ENCODE measurements at places on chromosomes 7 and 10.

- no peak for DNase-seq
Measured at GRCh38 chr10:97850446-97850845, 803 bp downstream of the GOLGA7B start.

DNA sequence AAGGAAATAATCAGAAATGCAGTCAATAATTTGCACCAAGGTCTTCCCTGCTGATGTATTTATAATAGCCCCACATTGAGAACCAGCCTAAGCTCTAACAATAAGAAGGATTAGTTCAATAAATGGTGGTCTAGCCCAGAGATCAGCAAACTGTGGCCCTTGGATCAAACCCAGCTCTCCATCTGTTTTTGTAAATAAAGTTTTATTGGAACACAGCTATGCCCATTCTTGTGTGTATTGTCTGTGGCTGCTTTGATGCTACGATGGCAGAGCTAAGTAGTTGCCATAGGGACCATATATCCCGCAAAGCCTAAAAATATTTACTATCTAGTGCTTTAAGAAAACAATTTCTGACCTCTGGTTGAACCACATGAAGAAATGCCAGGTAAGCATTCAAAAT is 154.9 kb downstream of the EMX2 start:
- DNase-seq = no peak

DNA sequence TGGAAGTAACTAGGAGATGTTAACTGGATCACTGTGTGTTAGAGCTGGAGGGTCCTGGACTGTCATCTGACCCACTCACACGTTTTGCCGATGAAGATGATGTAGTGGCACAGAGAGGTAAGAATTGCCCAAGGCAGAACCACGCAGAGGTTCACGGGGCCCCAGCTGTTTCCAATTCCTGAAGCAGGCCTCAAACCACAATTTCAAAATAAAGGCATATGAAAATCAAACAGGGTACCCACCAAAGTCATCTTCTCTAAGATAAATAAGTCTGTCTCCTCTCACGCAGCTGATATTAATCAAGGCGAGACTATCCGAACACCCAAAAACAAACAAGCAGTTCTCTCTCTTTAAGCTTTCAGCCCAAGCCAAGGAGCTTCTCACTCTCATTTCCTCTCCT is 113.3 kb upstream of the JCAD start:
- DNase-seq = no peak

- peak; percentile 25 for DNase-seq
Measured at GRCh38 chr10:133275684-133276092, 980 bp downstream of the ADAM8 start.

DNA sequence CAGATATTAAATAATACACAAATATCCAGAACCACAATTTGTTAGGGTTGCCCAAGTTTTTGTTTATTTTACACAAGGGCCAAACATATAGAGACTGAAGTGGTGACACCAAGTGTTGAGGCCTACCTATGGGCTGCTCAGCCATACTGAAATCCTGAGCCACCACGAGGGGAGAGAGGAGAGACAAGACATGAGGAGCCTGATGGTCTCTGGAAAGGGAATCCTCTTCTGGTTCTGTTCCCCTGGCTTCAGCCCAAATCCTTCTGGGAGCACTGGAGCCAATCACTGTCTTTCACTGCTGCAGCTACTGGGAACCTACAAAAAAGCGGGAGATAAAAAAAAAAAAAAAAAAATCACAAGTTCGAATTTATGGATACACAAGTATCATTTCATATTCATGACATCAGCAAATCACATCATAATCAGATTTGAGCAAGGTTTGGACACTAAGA is 1.9 kb downstream of the SKIDA1 start:
- no peak for DNase-seq

GRCh38 chr7:13797545-13797944 is 191.9 kb downstream of the ETV1 start:
- DNase-seq = no peak

DNA sequence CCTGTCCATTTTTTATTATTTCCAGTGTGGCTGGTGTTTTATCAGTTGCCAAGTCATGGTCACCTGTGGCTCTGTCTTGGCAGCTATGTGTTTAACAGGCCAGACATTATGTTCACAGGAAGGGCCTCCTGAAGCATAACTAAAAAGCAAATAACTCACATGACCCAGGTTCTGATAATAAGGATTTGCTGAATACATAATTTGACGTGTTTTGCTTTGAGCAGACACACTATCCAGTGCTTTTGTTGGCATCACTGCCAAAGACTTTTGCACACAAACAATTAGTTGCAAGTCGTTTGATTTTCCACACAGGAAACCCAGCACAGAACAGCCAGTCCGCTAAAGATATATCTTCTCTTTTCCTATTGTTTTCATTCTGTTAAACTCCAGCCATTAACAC is 173.6 kb downstream of the ARL4A start:
- no peak for DNase-seq

DNA sequence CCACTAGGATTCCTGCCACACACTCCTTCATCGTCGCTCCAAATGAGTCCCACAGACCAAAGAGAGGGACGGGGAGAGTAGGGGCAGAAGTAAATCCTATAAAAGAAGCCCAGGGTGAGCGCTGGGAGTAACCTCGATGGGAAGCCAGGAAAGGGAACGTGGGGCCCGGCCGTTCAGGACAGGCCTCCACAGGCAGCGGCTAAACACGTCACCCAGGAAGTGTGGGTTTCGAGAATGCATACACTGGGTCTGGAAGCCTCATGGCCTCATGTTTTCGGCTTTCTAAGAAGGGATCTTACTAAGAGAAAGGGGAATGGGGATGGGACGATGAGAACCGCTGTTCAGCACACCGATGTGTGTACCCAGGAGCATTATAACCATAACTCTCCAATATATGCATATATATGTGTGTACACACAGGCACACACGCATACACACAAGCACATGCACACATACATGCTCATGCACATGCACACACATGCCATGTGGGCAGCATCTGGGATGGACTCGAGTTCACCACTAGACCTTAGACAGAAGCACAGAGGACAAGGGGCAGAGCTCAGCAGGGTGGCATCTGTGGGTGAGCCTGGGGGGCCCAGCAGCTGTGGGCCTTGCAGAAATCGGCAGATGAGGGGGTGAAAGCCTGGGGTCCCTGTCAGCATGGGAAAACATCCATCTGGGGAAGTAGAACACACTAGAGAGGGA is 14.8 kb upstream of the CNPY1 start:
- no peak for DNase-seq

DNA sequence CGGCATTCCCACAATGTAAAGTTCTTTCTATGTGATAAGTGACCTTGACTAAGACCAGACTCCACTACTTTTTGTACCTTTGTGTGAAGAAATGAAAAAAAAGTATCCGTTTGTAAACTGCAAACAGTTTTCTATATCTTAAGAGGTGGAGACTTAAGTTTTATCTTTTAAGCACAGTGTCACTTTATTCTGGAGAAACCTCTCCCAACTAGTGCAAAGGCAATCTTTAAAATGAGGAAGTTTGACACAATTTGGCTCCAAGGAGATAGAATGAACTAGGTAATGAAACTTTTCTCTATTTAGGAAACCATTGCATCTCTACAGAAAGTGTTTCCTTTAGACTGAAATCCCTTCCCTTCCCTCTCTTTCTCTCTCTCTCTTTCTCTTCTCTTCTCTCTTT is 122.9 kb downstream of the SAMD9 start:
- DNase-seq = no peak

DNA sequence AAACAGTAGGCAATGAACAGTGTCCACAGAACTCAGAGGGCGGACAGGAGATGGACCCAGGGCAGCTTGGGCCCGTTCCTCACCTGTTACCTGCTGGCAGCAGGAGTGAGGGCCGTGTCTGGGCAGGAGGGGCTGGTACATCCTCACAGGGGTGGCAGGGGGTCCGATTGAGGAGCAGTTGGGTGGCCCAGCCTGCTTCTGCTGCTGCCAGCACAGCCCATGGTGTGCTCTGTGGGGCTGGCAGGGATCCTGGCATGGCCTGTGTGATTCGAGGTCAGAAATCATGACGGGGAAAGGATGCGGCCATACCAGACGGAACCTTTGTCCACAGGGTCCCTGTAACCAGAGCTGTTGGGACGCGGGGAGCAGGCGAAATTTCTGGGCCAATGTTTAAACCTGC is 49.6 kb downstream of the INPP5A start:
- no peak for DNase-seq

GRCh38 chr10:75774783-75775490 is 343.5 kb downstream of the LRMDA start:
- DNase-seq = no peak

GRCh38 chr7:28107960-28108359 is 72.6 kb downstream of the JAZF1 start:
- no peak for DNase-seq

DNA sequence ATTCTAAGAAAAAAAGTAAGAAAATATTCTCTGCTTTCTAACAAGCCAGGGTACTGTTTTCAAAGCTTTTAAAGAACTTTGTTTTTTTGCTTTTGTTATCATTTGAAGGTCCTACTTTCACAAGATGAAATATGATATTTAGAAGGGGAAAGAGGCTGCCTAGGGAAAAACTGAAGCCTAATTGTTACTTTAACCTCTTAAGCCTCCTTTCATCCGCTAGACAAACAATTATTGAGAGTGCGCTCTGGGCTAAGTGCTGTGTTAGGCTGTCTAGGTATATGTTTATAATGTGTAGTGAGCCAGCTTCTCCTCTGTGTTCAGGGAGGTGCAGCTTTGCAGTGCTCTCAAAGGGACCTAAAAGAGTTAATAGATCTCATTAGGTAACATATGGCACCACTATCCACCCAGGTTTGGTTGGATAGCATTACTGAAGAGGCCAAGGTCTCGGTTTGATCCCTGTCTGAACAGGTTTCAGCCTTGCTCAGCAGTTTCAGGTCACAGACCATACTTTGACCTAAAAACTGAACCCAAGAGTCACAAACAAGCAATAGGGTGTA is 17.9 kb downstream of the PDK4 start:
- DNase-seq = no peak

GRCh38 chr10:107618504-107618994 is 454.0 kb upstream of the SORCS1 start:
- no peak for DNase-seq

DNA sequence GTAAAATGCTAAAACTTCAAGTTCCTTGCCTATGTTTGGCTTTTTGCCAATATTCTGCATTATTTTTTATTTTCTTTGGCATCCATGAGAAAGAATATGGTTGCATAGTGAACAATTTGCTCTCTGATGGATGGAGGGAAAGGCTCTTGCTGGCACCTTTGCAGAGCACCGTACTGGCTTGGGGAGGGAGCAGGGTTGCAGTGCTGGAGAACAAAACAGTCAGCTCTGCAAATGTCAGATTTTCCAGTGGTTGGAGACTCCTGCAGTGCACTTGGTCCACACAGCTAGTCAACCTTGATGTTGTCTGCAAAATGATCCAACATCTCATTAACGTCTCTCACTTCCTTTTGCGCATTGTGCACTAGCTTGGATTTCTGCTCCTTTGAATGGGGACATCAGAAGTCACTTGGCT is 100.8 kb downstream of the ANLN start:
- DNase-seq = no peak

DNA sequence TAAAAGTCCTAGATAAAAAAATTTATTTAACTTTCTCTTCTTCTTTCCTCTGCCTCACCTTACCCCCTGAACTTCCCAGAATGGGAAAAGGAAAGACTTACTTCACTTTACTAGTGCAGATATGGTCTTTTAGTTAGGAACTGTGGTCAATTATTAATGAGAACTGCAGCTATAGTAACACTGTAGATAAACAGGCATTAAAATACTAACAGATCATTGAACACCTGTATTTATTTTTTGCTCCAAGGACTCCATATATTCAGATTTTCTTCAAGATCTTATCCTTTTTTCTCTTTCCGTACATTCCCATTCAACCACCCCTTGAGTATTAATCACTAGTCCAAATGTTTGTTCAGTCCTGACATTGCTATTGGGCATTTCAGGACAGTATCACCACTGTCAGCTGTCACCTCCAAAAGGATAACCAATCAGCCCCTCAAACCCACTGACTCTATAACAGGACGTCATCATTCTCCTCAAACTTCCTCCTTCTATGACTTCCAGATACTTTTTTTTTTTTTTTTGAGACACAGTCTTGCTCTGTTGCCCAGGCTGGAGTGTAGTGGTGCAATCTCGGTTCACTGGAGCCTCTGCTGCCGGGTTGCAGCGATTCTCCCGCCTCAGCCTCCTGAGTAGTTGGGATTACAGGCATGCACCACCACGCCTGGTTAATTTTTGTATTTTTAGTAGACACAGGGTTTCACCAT is 4.2 kb downstream of the CPVL start:
- peak; percentile 20 for DNase-seq

DNA sequence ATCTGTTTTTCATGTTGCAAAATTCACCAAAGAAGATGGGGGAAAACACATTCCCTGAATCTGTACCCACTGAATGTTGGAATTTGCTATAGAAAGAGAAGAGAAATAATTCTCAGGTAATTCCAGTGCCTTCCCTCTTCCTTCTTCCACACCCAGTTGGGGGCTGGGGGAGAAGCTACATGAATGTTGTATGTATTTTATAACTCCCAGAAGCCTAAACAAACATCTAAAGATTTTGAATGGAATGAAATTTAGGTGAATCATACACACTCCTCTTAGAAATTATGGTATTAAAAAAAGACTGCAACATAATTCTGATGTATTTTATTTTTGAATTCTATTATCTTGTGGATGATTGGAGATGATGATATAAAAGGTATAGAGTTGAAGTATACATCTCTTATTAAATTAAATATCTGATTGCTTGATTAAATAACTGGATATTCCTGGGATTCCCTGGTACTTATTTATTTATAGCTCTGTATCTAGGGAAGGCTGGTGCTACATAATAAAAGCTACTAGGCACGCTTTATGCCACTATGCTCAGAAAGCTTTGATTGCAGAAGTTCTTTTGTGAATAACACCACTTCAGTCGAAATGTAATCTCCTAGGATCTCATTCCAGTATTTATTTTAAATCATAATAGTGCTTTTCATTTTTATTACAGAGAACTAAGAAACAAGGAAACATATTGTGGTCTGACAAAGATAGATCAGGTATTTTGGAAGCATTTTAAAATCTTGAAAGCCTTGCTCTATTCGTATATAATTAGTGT is 98.5 kb downstream of the MCU start:
- DNase-seq = no peak

DNA sequence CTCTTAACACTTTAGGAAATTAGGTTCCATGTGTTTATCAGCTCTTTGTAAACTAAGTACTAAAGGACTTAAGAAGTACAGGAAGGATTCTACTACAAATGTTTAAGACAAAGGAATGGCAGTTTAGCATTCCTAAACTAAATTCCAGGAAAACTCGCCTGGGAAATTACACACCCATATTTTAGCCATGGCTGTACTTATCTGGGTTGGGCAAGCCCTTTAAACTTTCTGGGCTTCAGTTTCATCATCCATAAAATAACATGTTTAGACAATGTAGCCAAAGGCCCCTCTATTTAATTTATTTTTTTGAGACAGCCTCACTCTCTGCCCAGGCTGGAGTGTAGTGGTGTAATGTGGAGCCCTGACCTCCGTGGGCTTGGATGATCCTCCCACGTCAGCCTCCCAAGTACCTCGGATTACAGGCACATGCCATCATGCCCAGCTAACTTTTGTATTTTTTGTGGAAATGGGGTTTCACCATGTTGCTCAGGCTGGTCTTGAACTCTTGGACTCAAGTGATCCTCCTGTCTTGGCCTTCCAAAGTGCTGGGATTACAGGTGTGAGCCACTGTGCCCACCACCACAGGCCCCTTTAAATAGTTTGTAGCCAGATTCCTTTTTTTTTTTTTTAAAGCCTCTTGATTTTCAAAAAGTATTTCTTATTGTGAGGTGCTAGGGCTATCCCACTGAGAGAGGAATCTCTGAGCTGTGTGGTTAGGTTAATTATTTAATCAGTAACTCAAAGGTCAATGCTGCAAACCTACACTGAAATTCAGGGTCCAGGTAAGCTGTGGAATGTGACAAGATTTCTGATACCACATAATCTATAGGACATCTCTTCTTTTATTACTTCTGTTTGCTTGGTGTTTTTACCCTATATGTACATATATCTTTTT is 32.1 kb downstream of the TMEM60 start:
- DNase-seq = no peak

All from inflammatory macrophage (primary cell).